ENCODE measurements at places on chromosomes 13 and 19.

GRCh38 chr19:15274477-15274876, 42.2 kb upstream of the EPHX3 start:
- no peak for DNase-seq

DNA sequence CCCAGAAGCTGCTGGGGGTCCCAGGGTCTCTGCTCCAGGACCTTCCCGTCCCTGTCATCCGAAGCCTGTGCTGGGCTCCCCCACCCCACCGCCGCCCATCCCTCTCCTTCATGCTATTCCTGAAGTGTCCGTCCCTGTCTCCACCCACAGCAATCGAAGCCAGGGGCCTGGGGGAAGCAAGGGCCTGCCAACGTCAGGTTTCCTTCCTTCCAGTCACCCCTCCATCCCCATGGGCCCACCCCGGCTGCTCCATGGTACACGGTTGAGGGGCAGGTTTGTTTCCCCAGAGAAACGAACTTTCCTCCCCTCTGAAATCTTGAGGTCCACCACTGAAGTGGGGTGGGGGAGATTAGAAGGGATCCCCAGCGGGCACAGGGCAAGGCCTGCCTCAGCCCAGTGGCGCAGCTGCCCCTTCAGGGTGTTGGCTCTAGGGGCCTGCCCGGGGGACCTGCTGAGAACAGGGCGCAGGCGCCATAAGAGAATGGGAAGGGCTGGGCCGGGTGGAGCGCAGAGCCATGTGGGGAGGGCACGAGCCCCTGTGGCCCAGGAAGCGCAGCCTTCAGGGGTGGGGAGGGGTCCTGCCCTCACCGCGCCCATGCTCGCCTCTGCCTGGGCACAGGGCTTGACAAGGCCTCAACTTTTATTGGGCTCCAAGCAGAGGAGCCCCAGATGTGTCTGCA, 16.1 kb downstream of the CEBPG start:
- DNase-seq, result no peak

GRCh38 chr13:101447852-101448251, 4.6 kb upstream of the ITGBL1 start:
- no peak for DNase-seq

DNA sequence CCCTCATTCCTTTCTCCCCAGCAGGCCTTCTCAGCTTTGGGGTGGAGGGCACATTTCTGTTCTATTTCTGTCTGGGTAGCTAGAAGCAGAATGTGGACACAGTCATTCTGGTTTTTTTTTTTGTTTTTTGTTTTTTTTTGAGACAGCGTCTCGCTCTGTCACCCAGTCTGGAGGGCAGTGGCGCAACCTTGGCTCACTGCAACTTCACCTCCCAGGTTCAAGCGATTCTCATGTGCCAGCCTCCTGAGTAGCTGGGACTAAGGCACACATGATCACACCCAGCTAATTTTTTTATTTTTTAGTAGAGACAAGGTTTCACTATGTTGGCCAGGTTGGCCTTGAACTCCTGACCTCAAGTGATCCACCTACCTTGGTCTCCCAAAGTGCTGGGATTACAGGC, 20.3 kb downstream of the CLPTM1 start:
- DNase-seq, result no peak

DNA sequence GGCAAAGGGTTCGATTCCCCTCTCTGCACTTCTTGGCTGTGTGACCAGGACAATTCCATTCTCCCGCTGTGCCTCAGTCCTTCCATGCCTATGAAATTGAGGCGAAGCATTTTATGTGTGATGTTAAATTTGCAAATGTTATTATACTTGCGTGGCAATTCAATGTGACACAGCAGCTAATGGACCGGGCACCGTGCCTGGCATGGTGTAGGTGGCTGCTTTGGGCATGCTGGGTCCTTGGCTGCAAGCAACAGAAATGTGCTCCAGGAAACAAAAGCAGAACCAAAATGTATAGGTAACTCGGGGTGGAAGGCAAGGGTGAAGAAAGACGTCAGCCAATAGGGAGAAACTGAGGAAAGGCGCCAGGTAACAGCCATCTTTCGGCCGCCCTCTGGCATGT, 37.1 kb downstream of the TINCR start:
- DNase-seq, result no peak

DNA sequence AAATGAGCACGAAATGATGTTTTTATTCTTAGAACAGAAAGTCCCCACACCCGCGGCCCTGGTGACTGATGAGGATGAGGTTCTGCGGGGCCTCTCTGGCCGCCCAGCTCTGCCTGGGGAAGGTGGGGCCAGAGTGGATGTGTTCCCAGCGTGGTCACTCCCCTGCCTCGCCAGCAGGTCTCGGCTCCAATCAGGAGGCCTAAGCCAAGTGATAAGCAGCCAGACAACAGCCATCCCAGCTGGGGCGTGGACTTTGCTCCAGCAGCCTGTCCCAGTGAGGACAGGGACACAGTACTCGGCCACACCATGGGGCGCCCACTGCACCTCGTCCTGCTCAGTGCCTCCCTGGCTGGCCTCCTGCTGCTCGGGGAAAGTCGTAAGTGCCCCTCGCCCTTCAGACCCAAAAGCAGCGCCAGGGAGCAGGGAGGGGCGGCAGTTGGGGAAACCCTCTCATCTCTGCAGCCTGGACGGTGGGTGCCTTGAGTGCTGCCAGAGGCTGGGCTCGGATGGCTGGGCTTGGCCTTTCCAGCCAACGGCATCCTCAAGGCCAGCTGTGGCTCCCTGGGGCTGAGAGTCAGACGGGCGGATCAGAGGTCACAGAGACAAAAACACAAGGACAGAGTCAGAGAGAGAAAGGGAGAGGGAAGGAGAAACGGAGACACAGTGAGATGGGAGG, at the start of gene F10:
TSS of gene F10 (plus strand) at position 250 of the 676 bp plus-strand sequence. CDS start at position 307, 57 bp downstream.
- DNase-seq, result no peak

GRCh38 chr13:50116430-50116973, 101.3 kb downstream of the KCNRG start:
- no peak for DNase-seq

DNA sequence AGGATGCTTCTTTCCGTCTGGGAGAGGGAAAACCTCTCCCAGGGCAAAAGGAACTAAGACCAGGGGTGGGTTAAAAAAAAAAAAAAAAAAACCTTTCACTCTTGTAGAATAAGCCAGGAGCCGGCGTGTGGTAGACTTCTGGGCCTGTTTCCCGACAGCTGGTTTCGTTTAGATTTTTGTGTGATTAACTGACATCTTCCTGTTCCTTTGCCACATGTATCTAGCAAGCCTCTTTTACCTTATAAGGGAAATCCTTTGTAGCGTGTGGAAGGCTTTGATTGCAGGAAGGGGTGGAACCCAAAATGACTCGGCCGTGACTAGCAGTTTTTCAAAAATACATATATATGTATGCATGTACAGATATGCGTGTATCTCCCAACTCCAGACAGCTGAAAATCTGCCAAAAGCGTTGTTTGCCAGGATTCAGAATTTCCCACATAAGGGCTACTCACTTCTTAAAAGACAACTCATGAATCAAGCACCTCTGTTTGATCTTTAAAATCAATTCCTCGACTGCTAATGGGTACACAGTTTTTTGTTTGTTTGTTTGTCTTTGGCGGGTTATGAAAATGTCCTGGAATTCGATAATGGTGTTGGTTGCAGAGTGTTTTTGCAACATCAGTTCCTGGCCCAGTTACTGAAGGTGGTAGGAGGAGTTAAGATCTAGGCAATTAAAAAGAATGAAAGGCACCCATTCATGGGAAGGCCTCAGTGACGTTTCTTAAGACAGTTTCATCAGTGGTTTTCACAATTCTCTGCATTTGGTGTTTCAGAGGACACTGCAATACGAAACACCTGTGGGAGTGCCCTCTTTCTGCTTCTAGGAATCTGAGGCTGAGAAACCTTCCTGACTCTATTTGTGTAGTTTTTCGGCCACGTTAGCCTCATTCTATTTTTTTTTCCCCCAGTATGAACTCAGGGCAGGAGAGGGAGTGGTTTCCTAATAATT, 2.7 kb downstream of the TPM4 start:
- peak; percentile 50 for DNase-seq

DNA sequence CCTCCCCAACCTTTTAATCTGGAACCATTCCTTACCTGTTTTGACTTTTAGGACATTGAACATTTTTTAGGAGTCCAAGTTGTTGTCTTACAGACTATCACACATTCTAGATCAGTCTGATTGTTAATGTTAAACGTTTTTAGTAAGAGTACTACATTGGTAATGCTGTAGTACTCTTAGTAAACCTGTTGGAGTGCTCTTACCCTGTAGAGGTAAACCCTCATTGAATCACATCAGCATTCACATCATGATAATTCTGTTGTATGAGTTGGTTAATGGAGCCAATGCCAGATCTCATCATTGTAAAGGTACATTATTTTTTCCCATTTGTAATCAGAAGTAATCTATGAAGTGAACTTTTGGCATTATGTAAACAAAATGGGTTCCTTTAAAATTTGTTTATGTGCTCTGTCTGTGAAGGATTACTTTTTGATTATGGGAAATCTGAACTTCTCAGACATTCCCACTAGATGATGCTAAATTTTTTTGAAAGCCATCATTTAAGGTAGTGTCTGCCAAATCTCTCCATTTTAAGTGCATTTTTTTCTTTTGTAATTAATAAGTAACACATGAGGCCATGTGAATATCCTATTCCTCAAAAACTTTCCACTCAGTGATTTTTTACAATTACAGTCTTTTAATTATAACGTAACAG, 55.2 kb downstream of the VWA8 start:
- no peak for DNase-seq

GRCh38 chr13:99042521-99043250, 64.8 kb upstream of the DOCK9 start:
- no peak for DNase-seq

DNA sequence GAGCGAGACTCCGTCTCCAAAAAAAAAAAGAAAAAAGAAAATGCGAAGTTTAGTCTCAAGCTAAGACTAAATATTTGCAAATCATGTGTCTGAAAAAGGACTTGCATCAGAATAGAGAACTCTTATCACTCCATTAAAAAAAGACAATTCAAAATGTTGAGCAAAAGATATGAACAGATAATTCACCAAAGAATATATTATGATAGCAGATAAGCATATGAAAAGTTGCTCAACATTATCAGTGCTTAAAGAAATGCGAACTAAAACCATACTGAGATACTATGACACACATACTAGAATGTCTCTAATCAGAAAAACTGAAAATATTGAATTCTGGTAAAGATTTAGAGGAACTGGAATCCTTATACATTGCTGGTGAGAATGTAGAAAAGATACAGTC, 38.7 kb upstream of the SACS start:
- DNase-seq, result no peak

DNA sequence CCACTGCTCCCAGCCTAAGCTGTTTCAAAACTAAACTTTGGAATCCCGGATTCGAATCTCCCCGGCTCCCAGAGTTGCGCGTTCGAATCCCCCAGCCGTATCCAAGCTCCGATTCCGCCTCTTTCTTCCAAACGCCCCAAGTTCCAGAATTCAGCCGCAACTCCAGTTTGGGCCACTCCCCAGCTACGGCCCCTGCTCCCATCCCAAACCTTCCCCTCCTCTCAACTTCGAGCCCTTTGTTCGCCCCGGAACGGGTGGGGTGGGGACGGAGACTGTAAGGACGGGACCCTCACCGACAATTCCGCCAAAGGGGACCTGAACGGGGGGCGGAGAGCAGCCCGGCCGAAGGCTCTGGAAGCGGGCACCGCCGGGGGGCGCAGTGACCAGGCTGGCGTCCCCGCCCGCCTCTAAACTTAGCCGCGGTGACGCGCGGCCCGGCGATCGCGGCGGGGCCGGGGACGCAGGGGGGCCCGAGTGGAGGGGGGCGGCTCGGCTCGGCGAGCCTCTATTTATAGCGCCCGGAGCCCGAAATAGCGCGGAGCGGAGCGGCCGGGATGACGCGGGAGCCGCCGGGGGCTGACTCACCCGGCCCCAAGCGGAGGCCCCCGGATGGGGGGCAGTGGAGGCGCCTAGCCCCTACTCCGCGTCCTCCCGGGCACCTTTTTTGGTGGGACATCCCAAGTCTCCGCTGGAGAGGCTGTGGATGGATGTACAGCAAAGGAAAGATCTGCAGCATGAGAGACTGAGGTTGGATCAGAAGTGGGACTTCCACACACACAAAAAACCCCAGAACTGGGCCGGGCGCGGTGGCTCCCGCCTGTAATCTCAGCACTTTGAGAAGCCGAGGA, 4.9 kb upstream of the ERCC1 start:
- no peak for DNase-seq

GRCh38 chr13:25281193-25281934, 5.9 kb downstream of the MTMR6 start:
- DNase-seq, result no peak

DNA sequence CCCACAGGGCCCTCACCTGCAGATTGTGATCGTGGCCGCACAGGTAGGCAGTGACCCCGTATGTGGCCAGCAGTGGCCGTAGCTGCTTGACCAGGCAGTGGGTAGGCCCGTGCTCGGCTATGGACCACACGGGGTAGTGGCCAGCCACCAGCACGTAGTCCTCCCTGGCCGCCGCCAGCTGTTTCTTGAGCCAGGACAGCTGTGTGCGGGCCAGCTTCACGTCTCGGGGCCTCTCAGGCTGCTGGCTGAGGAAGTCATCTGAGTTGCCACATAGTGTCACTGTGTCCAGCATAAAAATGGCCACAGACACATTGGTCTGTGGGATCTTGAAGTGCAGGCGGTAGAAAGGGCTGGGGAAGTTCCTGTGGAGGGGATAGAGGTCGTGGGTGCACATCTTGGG, 1.2 kb downstream of the ACP5 start:
- DNase-seq, result no peak

DNA sequence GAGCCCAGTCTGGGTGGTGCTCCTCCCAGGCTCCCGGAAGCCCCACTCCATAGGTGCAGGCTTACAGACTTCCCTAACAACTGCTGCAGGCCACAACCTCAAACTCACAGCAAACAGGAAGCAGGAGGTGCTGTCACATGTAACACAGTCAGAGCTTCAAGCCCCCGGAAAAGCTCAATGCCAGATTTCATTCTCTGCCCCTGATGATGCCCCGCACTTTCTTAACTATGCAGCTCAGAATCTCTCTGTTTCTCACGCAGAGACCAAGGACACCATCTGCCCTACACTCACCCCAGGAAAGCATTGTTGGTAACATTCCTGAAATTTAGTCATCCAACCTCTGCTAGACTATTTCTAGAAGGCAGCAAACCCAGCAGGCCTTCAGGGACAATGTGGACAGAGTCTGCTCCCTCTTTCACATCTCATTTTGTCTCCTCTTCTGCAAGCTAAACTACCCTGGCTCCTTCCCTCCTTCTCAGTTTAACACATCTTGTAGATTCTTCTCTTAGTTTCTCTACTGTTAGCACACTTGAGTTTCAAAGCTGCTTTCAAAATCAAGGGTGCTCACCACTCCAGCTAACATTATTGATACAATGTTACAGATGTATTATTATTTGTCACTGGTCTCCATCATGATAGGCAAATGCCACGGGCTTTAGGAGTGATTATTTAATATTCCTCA, 162.5 kb downstream of the KCTD12 start:
- DNase-seq, result no peak

GRCh38 chr13:95604556-95604915, 40.0 kb downstream of the DZIP1 start:
- DNase-seq, result no peak

DNA sequence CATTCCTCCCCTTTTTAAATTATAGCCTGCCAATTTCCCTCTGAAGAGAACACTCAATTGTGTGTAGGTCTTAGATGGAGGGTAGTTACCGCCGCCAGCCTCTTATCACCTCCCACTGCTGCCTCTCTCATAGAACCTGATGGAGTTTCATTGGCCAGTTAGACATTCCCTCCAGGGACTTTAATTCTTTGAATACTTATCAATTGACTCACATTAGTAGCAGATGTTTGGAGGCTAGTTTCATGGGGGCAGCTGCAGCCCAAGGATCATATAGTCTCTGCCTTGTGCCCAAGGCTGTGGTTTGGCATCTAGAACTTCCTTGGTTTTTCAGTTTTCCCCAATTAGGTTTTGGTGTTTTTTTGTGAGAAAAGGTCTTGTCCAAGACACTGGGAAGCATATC, 318.9 kb upstream of the HTR2A start:
- DNase-seq, result no peak

GRCh38 chr19:17766543-17767131, 15.4 kb downstream of the FCHO1 start:
- no peak for DNase-seq
